CD8-positive, alpha-beta memory T cell (primary cell): ENCODE measurements at places on chromosomes 4 and X. TPM values are rescaled to one million over a fixed set of nuclear protein-coding genes. Genes with fewer than 3 reads are reported as not detected.

- no peak for DNase-seq
Observed at GRCh38 chr4:142408003-142408441, 438.1 kb downstream of the INPP4B start.

DNA sequence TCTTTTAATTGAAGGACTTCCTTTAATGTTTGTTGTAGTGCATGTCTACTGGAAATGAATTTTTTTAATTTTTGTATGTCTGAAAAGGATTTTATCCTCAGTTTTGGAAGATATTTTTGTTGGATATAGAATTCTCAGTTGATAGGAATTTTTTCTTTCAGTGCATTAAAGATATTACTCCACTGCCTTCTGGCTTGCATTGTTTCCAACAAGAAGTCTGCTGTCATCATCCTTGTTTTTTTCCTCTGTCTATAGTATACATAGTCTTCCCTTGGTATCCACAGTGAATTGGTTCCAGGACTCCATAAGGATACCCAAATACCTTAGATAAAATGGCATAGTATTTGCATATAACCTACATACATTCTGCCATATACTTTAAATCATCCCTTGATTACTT is 33.5 kb downstream of the SCD5 start:
- DNase-seq, result no peak

The FOXR2 gene
- not detected for polyA plus RNA-seq

GRCh38 chr4:135724421-135724820 is 1522.8 kb upstream of the PABPC4L start:
- no peak for DNase-seq
